ENCODE measurements at places on chromosomes 4 and X.
A peak's percentile ranks its signal among the peaks of the same experiment; 100 is the strongest.

GRCh38 chrX:136028383-136028984, 43.2 kb downstream of the SLC9A6 start:
- peak; percentile 73 for DNase-seq

GRCh38 chr4:73684097-73684496, 56.3 kb upstream of the CXCL8 start:
- DNase-seq: peak; percentile 26

GRCh38 chrX:104165894-104166734, at the start of gene FAM199X:
Gene FAM199X (plus strand): TSS chrX:104166453. CDS start chrX:104166786, 333 bp downstream.
- DNase-seq: peak; percentile 87

DNA sequence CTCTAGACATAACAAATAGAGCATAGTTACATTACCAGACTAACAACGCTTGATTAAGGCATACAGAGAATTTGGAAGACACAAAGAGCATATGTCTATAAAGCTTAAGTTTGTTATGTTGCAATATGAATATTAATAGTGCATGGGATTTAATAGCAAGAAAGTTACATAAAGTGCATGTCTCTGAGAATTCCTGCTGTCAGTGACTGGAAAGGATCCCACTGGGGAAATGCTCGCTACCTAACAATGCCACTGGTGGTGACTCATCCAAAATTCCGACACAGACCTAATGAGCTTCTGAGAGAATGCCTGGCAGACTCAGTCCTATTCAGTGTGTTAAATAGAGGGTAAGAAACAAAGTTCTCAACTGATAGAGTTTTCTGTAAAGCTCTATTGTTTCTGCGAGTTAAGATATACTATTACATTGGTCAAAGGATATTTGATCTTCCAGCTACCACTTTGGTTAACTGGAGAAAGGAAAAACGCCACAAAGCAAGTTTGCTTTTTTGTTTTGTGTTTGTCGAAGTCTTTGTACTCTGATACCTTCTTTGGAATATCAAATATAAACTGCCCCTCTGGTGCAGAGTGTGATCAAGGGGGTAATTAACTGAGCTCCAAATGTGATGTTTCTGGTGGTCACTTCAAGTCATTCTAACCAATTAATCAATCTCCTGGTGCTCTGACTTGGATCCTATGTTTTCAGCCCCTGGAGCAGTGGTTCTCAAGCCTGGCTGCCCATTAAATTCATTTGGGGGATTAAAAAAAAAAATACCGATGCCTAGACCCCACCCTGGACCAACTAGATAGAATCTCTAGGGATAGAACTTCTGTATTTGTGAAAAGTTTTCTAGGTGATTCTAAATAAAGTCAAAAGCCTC, 107.9 kb downstream of the PALLD start:
- no peak for DNase-seq

DNA sequence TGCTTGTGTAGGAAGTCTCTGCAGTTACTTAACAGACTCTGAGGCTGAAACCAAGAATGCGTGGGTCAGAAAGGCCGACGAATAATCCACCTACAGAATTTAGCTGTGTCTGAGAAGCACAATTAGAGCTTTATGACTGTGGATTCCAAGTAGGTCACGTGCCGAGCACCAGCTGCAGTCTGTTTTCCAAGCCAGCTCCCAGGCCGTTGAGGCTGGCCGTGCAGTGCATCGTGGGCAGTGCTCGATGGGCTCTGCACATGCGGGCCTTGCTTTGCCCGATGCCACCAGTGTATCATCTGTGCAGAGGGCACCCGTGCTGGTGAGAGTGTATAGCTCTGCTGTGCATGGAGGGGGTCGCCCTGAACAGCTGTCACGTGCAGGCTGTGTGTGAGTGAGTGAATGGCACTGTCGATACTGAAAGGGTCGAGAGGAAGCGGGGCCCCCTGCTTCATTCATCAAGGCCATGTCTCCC, 67.5 kb upstream of the CLDN34 start:
- DNase-seq: no peak

DNA sequence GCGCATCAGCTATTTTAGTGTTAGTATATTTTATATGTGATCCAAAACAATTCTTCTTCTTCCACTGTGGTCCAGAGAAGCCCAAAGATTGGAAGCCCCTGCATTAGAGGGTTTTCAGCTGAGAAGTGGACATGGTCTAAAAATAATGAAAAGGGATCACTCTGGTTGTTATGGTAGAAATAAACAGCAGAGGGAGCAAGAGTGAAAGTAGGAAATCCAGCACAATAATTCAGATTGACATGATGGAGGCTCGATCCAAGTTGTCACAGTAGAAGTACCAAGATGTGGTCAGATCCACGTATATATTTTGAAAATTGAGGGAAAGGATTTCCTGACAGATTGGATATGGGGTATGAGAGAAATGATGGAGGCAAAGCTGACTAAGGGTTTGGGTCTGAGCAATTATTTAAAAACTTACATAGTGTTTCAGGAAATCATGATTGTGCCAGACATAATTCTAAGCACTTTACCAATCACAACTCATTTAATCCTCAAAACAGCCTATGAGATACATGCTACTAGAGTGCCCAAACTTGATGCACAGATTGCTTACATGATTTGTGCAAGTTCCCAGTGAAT, 17.0 kb upstream of the TMEM144 start:
- peak; percentile 54 for DNase-seq

DNA sequence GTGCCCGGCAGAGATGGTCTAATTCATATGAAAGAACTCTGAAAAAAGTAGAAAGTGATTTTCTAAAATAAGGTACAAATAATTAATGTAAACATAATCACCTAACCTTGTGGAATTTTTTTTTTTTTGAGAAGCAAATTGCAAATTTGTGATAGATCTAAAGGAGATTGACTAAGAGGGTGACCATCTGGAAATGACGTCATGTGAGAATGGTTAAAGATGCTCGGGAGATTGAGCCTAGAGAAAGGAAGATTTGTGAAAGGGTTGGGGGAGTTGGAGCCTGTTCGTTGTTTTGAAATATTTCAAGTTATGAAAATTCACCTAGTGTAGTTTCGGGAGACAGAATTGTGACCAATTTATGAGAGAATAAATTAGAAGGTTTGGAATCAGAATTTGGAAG, 115.7 kb upstream of the ANK2 start:
- DNase-seq: no peak

Data from HT-29 (cell line).